NCI-H774 (cell line): ENCODE measurements at places on chromosomes 13 and 19.

- DNase-seq = no peak
Observed at GRCh38 chr13:46536341-46536740, 16.6 kb upstream of the LRCH1 start.

- no peak for DNase-seq
Observed at GRCh38 chr19:2013683-2013961, 1.9 kb downstream of the BTBD2 start.

- no peak for DNase-seq
Observed at GRCh38 chr19:55370305-55370988, at the start of gene IL11. TSS of gene IL11 (minus strand) at chr19:55370463. CDS start at chr19:55370310, 153 bp downstream.

- no peak for DNase-seq
Observed at GRCh38 chr13:77894743-77895142, 23.9 kb downstream of the EDNRB start.

DNA sequence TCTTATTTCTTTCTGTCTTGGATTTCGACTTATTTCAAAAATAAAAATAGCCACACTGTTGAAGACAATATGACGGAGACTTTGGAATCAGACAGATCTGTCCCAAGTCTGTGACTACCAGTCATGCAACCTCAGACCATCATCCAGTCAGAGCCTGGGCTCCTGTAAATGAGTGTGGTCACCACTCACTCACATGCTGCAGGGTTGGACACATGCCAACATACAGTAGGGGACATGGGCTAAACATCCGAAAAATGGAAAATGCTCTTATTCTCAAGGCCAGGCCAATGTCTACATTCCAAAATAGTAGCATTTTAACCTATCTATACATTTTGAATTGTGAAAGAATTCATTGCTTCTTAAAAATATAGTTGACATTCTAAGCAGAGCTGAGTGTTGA is 75.5 kb upstream of the EDNRB start:
- no peak for DNase-seq

DNA sequence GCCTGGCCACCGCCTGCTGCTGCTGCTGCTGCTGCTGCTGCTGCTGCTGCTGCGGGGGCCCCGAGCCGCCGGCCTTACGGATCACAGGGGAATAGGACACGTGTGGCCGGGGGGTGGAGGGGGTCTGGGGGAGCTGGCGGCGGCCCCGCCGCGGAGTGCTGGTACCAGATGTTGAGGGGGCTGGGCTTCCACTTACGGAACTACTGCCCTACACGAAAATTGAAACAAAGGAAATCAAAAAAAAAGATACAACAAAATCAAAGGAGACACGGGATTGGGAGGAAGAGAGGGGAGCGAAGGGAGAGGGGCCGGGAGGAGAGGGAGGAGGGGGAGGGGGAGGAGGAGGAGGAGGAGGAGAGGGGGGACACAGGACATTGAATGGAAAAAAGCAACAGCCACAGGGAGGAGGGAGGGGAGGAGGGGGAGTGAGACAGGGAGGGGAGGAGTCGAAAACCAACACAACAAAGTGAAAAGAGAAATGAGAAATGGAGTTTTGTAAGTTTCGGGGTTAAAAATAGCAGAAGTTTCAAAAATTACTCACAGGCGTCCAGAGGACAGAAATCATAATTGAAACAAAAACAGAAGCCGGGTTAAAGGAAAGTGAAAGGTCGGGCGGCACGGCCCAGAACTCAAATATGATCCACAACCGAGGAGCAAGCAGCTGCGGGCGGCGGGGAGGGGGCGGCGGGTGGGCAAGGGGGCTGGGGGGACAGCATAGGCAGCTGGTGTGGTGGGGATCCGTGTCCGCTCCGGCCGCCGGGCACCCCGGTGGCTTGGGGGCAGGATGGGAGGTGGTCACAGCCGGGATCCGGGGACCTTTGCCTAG is 57.8 kb downstream of the IER2 start:
- DNase-seq = no peak

DNA sequence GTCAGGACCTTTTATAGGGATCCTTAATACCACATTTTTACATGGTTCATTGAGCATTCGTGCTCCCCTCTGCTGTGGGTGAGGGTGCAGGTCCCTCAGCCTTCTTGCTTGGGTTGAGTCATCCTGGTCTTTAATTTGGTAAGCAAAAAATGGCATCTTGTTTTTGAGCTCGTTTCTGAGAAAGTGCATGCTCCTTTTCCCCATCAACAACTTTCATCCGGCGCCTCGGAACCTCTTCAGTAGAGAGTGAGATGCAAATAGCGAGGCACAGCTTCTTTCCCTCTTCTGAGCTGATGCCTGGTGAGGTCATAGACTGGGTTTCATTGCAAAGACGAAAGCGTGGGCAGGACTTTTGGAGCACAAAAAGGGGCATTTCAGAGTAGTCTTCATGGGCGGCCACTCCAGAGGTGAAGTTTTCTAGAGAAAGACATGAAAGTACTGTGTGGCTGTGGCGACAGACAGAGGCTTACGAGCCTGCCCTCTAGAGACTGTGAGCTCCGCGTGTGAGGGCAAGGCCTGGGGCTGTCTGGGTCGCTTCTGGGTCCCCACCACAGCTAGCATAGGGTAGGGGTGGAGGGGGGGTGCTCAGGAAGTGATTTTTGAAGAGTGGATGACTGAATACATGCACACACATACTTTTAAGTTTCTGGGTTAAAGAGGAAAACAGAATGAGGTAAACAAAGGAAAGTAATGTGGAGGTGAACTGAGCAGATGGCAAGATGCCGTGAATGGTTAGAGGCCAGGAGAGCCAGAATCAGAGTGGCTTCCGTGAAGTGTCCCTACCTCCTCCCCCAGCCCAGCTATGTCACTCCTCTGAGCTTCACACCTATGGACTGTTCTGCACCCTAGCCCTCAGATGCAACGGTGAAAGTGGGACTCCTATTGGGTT is 44.3 kb downstream of the BBC3 start:
- DNase-seq = no peak

- DNase-seq = no peak
Observed at GRCh38 chr19:49434907-49435583, 6.3 kb downstream of the SLC17A7 start.

DNA sequence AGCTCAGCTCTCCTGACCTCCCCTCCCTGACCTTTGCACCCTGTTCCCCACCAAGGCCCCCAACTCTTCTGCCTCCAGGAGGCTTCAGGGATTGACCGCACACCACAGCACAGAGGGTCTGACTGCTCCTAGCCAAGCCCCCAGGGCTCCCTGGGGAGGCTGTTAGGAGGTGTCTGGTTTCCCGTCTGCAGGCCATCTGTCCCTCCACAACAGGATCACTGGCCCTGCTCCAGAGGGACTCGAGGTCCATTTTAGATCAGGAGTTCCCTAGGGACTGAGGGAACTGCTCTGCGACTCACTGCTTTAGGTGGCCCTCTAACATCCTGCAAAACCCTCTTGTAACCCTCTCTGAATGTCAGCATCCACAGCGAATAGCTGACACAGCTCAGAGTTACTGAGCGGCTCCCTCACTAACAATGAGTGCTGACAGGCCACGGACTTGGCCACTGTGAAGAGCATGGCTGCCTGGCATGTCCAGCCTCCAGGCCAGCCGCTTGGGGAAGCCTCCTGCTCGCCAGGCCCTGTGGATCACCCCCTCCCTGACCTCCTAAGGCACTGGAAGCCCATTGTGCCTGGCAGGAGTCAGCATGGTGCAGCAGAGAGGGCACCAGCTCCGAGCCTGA is 17.7 kb downstream of the GRIK5 start:
- DNase-seq = no peak

GRCh38 chr13:33193428-33193974 is 92.1 kb downstream of the STARD13 start:
- DNase-seq = no peak

DNA sequence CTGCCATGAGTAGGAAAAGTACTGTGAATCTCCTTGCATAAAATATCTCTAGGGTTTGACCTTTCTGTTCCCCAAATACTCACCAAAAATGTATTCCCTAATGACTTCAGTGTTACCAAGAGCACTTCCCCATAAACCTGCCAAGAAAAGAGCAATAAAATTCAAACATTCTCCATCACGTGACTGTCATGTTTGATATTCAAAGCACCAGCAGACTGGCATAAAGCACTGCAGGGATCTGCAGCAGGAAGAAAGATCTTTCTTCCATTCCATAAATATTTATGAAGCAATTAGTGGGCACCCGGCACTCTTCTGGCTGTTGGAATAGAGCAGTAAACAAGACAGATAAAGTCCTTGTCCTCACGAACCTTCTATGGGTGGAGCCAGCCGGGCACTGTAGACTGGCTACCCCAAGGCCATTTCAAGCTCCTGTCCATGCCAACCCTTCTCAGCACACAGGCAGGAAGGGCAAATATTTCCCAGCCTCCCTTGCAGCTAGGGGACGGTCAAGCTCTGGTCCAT is 20.3 kb downstream of the PLA2G4C start:
- DNase-seq = peak; percentile 58

- no peak for DNase-seq
Observed at GRCh38 chr19:4075373-4075772, 8.7 kb upstream of the ZBTB7A start.

- no peak for DNase-seq
Observed at GRCh38 chr13:50228527-50228926, 213.3 kb downstream of the KCNRG start.

GRCh38 chr19:452829-453228 is 8.0 kb downstream of the SHC2 start:
- no peak for DNase-seq

DNA sequence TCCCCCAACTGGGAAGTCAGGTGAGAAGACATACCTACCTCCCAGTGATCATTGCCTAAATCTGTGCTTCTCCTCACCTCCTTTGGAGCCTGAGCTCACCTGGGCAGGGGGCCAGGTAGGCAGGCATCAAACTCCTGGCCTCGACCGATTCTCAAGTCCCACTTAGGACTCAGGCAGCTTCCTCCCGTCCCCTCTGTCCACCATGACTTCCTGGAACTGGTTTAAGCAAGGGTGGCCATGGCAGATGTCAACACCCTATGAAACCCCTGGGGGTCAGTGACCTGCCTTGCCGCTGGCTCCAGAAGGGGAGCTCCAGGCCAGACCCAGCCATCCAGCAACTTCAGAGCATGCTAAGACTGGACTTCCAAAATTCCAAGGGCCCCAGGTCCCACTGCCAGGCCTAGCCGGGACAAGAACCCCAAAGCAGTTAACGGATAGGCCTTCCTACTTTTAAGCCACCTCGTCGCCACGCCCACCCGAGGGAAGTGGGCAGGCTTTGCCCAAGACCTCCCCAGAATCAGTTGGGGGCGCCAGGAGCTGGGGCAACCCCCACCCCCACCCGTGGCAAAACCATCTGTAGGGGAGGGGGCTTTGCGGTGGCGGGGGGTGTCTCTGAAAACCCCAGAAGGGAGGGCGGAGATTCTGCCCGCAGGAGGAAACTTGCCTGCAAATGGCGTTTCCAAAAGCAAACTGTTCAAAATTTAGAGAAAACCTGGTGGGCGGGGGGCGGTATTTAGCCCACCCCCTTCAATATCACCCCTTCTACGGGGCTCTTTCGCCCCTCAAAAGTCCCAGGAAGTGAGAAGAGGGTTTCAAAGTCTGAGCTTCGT is 657 bp downstream of the PLIN3 start:
- no peak for DNase-seq

- DNase-seq = no peak
Observed at GRCh38 chr19:30255791-30256495, 116.2 kb upstream of the ZNF536 start.

GRCh38 chr19:45355910-45356309 is 14.5 kb downstream of the ERCC2 start:
- no peak for DNase-seq

DNA sequence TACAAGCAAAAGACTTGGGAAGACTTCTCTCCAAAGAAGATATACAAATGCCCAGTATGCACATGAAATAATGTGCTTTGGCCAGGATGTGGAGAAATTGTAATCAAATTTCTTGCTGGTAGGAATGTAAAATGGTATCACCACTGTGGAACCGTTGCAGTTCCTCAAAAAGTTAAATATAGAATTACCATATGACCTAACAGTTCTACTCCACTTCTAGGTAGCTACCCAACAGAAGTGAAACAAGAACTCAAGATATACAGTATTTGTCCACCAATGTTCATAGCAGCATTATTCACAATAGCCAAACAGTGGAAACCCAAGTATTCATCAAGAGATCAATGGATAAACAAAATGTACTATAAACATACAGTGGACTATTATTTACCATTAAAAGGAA is 95.0 kb upstream of the KLF5 start:
- DNase-seq = no peak

GRCh38 chr19:38908911-38909310 is 3.1 kb downstream of the CCER2 start:
- DNase-seq = no peak

GRCh38 chr13:103066781-103067345 is 646 bp upstream of the SLC10A2 start:
- peak; percentile 2 for DNase-seq

DNA sequence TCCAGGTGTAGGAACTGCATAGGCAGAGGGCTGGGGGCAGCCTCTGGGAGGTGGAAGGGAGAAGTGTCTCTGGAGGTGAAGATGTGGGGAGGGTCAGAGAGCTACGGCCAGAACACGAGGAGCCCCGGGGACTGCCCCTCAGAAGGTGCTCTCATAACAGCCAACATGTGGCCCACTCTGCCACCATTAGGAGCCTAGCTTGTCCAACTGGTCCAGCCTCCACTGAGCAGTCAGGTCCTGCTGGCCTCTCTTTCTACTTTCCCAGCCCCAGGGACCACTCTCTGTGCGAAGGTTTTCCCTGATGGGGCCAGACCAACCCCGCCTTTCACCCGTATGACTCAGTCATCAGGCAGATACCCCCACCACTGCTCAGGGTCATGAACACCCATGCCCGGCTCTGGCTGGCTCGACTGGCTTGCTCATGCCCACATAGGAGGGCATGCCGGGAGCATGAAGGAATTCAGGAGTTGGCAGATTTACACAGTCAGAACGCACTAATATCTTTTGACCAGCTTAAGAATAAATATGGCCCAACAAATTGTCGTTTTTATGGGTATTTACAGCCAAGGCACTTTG is 37.5 kb upstream of the C19orf12 start:
- DNase-seq = no peak
